DMS153 (cell line): ENCODE measurements at places on chromosomes 2 and 18.
A peak's percentile ranks its signal among the peaks of the same experiment; 100 is the strongest.

DNA sequence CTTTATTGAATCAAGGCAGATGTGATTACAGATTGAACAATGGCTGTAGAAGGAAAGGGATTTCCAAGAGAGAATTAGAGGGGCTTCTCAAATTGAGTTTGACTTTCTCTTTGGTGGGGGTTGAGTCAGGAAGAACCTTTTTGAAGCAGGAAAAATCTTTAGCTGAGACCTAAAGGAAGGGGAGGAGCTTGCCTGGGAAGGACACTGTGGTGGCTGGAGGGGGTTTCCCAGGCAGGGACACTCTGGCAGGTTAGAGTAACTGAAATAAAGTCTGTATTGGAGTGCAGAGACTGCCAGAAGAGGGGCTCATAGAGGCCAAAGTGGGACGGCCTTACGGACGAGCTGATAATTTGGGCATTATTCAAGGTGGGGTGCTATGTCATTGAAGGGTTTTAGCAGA, 69.3 kb downstream of the NEDD4L start:
- DNase-seq: no peak

DNA sequence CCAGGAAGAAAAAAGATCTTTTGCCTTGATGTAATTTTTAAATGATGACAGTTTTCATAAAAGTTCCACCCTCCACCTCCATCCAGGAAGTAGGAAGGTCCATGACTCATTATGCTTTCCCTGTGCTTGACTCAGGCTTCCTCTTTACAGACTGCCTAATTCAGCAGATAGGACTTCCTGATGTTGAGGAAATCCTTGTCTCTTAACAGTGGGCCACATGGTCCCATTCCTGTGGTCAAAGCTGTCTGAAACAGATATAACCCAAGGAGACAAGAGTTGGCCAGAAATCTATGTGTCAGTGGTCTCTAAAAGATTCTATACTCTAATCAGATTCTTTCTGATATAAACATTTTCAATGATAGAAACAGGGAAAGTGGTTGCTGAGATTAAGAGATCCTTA, 119.1 kb downstream of the BAZ2B start:
- peak; percentile 64 for DNase-seq

DNA sequence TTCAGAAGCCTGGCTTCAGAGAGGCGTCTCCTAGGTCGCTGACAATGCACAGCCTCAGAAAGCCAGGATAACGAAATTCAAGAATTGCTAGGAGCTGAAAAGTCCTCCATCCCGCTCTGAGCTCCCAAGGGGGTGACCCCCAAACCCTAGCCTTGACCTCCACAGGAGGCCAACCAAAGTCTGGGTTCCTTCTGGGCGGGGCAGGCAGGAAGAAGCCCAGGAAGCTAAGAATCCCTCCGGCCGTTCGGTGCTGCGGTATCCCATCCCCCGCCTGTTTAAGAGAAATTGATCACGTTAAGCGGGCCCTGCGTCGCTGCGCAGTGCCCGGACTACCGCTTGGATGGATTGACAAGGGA, 2.5 kb upstream of the OSR1 start:
- no peak for DNase-seq

GRCh38 chr2:140718999-140719398, 1411.8 kb downstream of the LRP1B start:
- DNase-seq: peak; percentile 17

GRCh38 chr2:229832510-229832898, 89.3 kb downstream of the TRIP12 start:
- no peak for DNase-seq

DNA sequence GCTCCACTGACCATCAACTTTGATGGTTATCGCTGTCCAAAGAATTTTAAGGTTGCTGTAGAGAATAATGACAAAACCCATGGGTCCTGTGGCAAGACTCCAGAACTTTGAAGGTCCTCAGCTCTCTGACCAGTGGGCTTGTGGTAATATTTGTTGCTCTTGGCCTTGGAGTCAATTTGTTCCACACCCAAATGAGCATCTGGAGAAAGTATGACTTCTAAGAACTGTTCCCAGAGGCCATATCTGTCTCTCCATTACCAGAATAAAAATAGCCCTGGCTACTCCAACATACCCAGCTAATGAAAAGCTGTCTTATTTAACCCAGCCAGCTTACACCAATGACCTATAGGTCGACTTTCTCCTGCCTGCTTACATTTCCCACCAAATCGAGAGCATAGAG, 466.4 kb downstream of the MEIS1 start:
- no peak for DNase-seq

DNA sequence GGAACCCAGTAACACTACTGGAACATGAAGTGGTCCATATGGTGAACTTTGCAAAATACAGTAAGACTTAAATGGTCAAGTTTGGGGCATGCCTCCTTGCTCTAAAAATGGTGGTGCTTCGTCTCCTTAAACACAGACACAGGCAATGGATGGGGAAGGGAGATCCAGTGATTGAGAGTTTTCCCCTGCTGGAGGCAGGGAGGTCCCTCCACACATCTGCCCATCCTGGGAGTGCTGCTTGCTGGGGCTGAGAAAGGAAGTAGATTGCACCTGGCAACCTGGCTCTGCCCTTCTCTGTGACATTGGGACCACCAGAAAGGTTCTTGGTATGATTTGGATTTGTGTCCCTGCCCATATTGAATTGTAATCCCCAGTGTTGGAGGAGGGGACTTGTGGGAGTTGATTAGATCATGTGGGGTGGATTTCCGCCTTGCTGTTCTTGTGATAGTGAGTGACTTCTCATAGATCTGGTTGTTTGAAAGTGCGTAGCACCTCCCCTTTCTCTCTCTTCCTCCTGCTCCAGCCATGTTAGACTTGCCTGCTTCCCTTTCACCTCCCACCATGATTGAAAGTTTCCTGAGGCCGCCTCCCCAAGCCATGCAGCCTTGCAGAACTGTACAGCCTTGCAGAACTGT, 35.4 kb upstream of the SKOR2 start:
- no peak for DNase-seq

DNA sequence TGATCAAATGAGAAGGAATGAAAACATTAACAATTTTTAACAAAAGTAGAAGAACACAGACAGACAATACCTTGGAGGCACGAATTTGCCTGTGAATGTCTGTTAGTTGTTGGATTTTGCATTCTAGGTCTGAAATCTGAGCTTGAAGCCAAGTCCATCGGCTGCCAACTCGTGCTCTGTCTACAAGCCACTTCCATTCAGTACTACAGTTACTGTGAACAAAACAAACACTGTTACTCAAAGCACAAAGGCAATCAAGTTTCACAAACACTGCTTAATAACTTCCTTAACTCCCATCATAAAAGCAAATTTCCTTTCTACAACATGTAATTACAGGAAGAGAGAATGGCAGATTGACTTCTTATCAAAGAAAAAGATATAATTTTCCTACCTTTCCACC, 42.2 kb downstream of the KANSL1L start:
- DNase-seq: peak; percentile 47

DNA sequence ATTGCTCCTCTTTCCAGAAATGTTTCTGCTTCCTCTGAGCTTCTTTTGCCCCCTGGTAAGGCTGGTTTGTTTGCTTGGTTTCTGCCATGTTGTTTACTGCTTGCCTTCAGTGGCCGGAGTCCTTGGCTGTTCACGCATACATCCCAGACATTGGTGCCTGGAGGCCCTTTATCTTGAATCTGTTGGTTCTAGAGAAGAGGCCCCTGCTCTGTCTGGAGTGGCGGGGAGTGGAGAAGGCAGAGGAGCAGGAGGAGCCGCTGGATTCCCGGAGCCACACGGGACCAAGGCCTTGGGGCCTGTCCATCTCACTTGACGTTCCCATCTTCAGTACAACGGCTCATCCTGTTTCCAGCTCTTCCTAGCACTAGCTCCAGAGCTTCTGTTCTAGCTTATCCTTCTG, 77.2 kb upstream of the PXDN start:
- DNase-seq: no peak

DNA sequence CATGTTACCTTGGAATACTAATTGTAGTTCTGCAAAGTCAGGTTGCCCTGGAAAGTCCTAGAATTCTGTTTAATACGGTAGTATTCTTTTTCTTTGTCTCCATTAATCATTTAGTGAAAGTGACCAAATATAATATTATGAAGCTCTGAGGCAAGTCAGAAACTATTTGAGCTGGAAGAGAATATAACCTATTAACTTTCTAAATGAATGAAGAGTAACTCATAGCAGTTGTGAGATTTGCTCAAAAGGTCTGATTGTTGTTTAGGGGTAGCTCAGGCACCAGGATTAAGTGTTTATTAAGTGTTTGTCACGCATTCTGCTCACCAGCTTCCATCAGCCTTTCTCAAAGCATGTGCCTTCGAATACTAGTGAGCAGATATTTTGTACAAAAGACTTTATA, 46.7 kb upstream of the SERPINE2 start:
- DNase-seq: no peak

DNA sequence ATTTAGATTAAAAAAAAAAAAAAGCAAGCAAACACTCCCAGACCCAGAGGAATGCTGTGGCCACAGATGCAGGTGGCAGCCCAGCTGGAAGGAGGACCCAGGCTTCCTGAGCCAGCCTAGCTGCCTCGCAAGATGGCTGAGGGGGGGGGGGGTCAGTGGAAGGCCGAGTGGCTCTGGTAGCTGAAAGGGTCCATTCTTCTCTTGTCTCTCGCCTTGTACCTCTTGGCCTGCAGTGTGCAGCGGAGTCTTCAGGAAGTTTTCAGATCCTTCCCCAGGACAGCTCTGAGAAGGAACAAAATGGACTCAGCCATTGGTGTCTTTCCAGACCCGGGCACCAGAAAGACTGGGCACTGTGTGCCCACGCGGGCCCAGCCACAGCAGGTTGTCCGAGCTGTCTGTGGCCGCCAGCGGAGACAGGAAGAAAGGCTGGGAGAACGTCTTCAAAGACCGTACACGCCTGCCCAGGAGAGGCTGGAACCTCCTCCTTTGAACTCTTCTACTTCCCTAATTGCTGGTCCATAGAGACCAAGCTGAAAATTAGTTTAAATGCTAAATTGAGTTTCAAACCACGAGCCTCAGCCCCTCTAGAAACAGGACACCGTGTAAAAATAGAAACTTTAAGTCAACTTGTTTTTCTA, 21.3 kb downstream of the APCDD1 start:
- no peak for DNase-seq
